ENCODE measurements at places on chromosomes 2 and 18.
A peak's percentile ranks its signal among the peaks of the same experiment; 100 is the strongest.

DNA sequence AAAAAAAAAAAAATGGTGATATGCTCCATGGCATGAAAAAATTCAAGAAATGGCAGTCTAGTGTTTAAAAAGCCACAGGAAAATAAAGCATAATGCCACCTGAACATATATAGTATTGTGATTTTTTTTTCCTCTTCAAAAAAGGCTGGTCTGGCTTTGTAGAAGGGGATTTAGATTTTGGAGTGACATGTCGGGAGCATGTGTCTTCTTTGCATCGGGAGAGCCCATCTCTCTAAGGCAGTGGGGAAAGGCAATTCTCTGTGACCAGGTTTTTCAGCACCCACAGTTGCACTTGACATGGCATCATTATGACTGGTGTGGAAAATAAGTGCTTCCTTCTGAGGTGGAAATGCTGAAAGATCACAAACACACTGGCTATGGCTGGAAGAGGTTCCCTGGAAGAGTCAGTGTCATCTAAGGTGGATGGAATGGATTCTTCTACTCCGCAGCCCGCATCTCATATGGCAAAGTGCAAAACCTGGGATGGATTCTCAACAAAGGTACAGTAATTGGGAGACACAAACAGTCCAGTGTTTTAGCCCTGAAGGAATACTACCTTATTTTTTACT lies 172.5 kb downstream of the AGAP1 start:
- peak; percentile 47 for DNase-seq

GRCh38 chr2:128520340-128520739 lies 201.7 kb upstream of the HS6ST1 start:
- DNase-seq: no peak

GRCh38 chr18:9581667-9582066 lies 32.7 kb downstream of the PPP4R1 start:
- no peak for DNase-seq

DNA sequence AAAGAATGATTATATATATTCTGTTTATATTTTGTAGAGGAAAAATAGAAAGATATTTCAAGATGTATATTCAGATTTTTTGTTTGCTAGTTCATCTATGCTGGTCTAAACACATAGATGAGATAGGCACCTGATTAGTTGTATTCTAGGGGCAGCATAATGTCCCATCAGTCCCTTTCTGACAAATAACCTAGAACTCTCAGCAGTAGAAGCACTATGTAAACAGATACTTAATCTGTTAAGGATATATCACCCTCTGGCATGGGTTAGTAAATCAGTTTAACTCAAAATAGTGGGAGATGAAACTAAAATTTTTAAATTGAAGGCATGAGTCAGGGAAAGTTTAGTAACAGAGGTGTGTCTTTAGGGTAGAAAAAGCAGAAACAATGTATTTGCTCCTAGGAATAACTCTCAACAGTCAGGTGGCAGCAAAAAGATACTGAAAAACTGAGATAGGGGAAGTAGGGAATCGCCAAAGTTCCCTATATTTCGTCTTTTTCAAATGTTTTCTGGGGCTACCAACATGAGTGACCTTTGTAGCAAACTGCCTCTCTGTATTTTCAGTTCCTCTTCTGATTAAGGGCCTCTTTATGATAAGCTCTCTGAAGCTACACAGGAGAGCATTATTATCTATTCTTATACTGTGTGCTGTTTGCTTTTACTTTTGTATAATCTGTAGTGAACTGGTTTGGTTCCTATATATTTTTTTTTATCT lies 5.7 kb downstream of the PPP1R1C start:
- DNase-seq: no peak

DNA sequence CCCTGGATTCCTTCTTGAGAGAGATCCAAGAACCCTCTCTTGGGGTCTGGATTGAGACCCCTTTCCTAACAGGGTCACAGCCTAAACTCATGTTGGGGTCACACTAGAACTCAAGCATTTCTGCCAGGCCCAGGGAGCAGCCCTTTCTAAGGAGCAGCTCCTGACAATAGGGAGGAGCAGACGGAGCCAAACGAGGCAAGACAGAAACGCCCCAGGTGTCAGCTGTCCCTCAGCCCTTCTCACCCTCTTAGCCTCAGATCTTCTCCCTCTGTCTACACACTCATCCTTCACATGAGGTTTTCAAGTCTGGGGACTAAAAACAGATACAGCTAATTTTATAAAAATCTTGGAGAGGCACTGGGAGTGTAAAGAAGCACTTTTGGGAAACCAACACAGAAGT lies 157.2 kb downstream of the SOCS6 start:
- DNase-seq: no peak

- DNase-seq: no peak
Observed at GRCh38 chr2:56729212-56729611, 545.4 kb downstream of the CCDC85A start.

DNA sequence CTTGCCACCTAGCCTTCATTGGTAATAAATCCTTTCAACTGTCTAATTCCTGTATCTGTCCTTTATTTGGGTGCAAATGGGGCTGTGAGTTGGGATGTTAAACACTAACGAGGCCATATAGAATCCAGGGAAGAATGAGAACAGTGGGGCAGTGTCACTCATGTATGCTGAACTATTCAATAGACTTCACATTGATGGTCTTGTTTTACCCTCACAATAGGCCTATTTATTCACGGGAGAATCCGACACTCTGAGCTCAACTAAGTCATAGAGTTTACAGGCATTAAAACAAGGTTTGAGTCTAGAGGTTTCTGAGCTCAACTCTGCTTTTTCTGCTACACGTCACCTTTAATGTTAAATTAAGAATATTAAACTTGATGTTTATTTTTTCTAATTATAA lies 421.6 kb downstream of the SOX11 start:
- DNase-seq: no peak

DNA sequence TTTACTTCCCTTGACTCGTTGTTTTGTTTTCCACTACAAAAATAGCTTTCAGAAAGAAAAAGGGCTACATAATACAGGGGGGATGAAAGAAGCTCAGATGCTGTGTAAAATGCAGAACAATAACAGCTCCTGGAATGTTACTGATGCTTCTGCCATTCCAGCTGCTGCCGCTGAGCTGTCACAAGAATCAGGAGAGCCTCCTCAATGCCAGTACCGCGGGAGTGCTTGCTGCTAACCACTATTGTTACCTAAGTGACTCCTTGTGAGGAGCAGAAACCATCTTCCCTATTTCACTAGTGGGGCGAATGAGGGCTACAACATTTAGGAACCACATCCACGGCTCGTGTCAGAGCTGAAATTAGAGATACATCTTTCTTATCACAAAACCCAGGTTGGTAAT lies 384.8 kb downstream of the GALR1 start:
- DNase-seq: no peak

DNA sequence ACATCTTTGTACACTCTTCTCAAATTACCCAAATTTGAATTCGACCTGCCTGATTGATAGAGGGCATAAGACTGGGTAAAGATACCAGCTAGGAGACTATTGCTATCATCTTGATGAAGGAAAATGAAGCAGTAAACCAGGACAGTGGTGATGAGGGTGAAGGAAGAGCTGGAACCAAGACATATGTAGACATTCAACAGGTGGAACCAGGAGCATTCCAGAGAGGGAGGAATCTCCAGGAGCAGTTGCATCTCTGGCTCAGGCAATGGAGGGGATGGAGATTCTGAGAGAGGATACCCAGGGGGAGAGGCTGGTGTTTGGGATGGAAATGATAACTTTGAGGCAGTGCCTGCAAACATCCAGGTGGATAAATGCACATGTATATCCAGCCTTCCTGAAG lies 41.6 kb downstream of the SDC1 start:
- DNase-seq: no peak

GRCh38 chr18:37242826-37243560 lies 322.6 kb downstream of the CELF4 start:
- DNase-seq: no peak

- DNase-seq: no peak
Observed at GRCh38 chr2:27074738-27075565, 3.5 kb upstream of the EMILIN1 start.

- DNase-seq: no peak
Observed at GRCh38 chr2:24117902-24118301, 5.2 kb downstream of the PFN4 start.

- no peak for DNase-seq
Observed at GRCh38 chr18:55228191-55228590, 268.9 kb upstream of the CCDC68 start.

GRCh38 chr2:98547092-98547790 lies 61.1 kb downstream of the COA5 start:
- no peak for DNase-seq

GRCh38 chr2:43462866-43463641 lies 132.8 kb downstream of the THADA start:
- DNase-seq: no peak

- no peak for DNase-seq
Observed at GRCh38 chr2:162839419-162839818, 852 bp upstream of the KCNH7 start.

DNA sequence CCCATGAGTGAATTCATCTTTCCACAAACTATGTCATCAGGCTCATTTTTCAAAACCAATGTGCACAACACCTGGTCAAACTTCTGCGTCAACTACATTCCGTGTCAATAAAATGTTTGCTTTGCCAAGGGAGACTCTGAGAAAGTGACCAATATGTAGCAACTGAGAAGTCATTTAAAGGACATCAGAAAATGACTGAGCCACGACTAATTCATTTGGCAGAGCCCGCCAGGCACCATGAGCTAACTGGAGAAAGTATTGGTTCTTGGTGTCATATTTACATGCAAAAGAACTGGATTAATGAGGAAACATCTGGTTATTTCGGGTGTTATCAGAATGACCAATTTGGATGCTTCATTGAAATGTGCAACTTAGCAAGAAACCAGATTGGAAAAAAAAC lies 7.2 kb downstream of the RND3 start:
- DNase-seq: no peak

- DNase-seq: no peak
Observed at GRCh38 chr2:190564838-190565237, 30.3 kb upstream of the NEMP2 start.

GRCh38 chr2:207944979-207945600 lies 80.2 kb downstream of the PLEKHM3 start:
- no peak for DNase-seq

GRCh38 chr2:226121046-226121738 lies 678.4 kb downstream of the IRS1 start:
- DNase-seq: no peak

DNA sequence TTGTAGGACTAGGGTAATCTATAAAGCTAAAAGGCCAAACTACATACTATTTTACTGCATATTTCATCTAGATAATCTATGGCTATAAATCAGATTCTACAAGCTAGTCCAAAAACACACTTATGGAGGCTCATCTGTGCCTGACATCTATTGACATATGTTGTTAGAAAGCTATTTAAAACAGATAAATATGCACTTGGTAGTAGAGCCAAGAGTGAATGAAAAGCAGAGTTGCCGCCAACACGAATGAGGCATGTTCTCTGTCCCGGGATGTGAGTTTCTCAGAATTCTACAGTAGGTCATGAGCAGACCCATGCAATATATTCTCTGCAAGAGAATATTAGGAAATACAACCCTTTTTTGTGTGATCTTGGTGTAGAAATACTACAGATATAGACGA lies 66.7 kb upstream of the LPIN2 start:
- DNase-seq: no peak

- DNase-seq: no peak
Observed at GRCh38 chr2:5766056-5766455, 73.9 kb downstream of the SOX11 start.

- no peak for DNase-seq
Observed at GRCh38 chr2:126571403-126571802, 84.6 kb upstream of the GYPC start.

- no peak for DNase-seq
Observed at GRCh38 chr2:17813010-17813741, 3.1 kb upstream of the MSGN1 start.

DNA sequence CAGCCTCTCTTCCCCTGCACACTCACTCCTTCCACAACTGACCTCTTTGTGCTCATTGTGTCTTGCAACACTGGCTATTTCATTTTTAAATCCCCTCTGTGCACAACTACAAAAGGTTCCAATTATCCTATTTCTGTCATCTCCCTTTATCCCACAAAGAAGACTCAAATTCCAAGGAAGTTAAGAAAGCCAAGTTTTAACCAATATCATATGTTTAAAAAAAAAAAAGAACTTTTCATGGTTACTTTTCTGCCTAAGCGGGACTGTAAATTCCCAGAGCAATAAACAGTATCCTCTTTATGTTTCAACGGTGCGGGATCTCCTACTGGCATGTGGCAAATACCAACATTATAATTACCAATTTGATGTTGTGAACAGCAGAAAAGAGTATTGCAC lies 83.8 kb downstream of the DOCK10 start:
- no peak for DNase-seq

DNA sequence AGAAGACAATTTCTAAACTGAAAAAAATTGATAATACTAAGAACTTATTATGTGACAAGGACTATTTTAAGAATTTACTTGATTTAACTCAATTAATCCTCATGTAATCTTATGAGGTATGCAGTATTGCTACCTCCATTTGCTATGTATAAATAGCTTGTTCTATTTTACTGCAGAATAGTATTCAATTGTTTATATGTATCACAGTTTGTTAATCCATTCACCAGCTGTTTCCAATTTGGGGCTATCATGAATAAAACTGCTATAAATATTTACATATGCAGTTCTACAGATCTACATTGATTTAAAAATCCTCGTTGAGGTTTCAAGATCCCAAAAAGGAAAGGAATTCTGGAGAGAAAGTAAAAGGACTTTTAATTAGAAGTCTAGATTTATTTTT lies 54.8 kb upstream of the DOCK10 start:
- no peak for DNase-seq

DNA sequence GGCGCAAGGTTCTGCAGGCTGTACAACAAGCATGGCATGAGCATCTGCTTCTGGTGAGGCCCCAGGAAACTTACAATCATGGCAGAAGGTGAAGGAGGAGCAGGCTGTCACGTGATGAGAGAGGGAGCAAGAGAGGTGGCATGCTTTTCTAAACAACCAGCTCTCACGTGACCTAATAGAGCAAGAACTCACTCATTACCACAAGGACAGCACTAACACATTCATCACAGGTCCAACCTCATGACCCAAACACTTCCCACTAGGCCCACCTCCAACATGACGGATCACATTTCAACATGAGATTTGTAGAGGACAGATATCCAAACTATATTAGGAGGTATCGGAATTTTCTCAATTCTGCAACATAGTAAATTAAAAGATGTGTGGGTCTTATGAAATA lies 108.8 kb upstream of the DLX2 start:
- no peak for DNase-seq

DNA sequence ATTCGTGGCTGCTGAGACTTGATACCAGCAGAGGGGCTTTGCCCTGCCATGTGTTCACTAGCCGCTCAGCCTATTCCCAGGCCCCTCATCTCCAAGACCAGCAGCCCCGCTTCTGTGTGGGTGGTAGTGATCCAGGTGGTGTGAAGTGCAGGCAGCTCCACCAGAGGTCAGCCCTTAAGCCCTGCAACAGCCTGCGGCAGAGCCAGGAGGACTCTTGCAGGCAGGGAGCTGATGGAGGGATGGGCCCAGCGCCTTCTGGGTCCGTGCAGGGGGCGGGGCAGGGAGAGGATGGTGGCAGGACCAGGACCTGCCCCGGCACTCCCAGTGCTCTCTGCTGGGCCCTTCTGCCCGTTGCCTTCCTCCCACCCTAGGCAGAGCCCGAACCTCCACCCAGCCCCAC lies 162.0 kb downstream of the SH3BP4 start:
- no peak for DNase-seq

Measured in NCI-H1436 treated with DMSO at 0.1 percent for 48 hours (cell line).